CD8-positive, alpha-beta T cell (primary cell): ENCODE measurements at places on chromosomes 11 and 22.

- no peak for DNase-seq
Measured at GRCh38 chr11:135017296-135017695, 605.3 kb upstream of the B3GAT1 start.

- DNase-seq: no peak
Measured at GRCh38 chr11:284105-285020, 4.6 kb upstream of the PGGHG start.

DNA sequence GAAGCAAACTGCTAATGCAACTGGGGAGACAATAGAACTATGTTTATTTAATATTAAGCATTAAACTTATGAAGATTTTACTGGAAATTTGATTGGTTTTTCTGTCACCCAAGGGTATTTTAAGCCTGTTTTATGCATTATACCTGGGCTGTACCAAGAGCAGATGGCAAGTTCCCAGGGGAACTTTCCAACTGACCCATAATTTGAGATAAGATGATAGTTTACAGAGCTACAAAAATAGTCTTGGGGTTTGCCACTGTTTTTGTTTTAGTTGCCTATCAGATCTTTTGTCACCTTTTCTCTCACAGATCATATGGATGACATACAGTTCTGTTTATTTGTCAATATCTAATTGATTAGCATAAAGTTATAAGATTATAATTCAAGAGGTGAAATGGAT is 43.9 kb downstream of the PDE3B start:
- DNase-seq: no peak

DNA sequence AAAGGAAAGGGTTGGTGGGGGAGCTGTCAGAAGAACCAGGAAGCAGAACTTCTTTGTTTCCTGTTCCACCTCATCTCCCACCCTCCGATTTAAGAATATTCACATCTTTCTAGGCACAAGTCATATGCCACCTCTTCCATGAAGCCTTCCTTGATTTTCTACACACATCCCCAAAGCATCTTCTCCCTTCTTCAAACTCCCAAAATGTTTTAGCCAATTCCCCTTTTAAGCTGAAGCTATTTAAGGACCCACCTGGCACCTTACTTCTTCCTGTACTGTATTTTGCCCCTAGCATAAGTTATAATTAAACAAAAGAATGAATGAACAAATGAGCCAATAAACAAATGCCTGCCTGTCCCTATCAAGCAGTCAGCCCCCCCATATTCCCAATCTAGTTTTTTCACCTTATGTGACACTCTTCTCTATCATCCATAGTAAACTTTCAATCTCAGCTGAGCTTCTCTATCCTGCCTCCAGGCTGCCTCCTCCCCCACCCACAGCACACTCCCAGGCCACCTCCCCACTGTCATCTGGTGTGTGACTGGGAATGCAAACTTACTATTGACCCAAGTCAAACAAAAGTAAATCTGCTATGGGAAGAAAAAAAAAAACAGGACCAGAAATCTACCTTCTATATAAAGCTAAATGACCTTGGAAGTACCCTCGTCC is 3.9 kb downstream of the TNKS1BP1 start:
- no peak for DNase-seq

- no peak for DNase-seq
Measured at GRCh38 chr11:59833602-59834001, 11.7 kb downstream of the CBLIF start.

- peak; percentile 64 for DNase-seq
Measured at GRCh38 chr22:43186272-43187170, at the start of gene TTLL12. Gene TTLL12 (minus strand): TSS chr22:43187134. CDS start chr22:43187069, 65 bp downstream.

GRCh38 chr22:25061605-25062376 is 109.3 kb downstream of the KIAA1671 start:
- no peak for DNase-seq

DNA sequence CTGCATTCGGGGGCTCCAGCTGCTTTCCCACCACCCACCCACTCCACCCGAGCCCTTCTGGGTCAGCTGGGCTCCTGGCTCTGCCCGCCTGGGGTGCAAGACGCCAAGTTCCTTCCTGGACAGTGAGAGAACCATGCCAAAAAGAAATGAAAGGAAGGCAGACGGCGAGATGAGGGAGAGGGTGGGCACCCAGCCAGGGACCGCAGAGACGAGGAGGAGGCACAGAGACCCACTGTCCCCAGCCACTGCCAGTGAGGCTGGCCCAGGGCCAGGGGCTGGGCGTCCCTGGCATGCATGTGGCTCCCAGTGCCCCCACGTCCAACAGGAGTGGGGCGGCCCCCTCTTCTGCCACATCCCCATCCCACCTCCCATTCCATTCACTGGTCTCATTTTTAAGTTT is 10.8 kb upstream of the CD81 start:
- DNase-seq: no peak

DNA sequence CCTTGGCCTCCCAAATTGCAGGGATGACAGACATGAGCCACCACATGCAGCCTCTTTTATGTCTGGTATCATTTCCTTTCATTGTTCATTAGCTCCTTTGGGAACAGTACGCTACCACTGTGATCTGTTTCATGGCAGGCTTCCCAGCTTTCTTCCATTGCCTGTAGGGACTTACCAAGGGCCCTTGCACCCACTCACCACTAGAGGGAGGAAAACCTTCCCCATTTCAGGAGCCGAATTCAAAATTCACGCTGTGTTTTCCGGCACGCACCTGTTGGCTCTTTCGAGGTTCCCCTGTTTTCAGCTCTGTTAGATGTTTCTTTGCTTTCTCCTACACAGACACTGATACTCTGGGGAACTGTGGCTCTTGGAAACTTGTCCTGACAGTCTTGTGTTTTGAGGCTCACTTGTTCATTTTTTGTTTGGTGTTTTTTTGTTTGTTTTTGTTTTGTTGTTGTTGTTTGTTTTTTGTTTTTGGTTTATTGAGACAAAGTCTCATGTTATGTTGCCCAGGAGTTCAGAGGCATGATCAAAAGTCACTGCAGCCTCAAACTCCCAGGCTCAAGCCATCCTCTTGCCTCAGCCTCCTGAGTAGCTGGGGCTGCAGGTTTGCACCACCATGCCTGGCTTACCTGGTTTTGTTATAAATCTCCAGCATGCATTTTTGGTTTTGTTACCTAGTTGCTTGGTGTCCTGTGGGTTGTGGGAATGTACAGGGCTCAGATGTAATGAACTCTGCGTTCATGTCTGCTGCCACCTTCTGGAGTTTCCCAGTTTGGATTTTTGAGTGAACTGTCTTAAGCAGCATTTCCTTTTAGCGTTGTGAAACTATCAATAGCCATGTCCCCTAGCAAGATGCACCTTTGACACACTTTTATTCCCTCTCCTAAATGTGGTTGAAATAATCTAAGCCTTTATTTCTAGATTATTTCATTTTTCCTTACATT is 2.3 kb downstream of the KRTAP5-11 start:
- DNase-seq: no peak

- DNase-seq: no peak
Measured at GRCh38 chr11:19183646-19184045, 18.1 kb downstream of the CSRP3 start.

DNA sequence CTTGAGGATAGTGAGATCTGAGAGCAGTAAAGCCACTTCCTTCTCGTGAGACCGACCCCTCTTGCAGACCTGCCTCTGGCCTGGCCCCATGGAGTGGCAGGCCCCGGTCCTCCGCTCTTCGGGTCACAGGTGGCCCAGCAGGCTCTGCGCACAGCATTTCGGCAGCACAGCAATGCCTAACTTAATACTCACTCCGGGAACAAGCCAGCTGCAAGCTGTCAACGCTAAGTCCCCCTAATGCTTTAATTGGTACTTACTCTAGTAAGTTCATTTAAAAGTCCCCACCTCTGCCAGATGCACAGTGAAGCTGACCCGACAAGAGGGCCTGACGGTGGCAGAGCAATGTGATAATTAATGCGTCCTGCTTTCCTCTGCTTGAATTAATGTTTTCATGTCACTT is 349.3 kb upstream of the B3GAT1 start:
- no peak for DNase-seq

GRCh38 chr11:82862379-82862778 is 37.9 kb downstream of the PRCP start:
- no peak for DNase-seq

DNA sequence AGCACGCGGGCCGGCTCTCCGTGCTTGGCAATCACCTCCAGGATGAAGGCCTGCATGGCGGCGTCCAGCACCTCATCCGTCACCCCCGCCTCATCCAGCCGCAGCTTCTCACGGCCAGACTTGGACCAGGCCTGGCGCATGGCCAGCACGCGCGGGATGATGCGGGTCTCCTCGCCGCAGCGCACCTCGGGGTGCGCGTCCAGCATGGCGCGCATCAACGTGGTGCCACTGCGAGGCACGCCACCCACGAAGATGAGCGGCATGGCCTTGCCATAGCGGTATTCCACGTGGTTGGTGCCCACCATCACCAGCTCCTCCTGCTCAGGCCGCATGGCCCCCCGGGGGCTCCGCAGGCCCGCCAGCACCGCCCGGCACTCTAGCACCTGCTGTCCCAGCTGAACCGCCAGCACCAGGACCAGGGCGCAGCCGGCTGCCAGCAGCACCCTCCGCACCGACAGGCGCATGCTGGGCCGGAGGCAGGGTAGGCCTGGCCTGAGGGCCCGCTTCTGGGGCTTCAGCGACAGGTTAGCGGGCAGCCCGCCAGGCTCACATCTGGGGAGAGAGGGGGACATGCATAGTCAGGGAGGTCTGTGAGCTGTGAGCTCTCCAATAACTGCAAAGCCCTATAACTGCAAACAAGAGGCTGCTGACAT is 29.0 kb upstream of the TFIP11 start:
- DNase-seq: no peak

DNA sequence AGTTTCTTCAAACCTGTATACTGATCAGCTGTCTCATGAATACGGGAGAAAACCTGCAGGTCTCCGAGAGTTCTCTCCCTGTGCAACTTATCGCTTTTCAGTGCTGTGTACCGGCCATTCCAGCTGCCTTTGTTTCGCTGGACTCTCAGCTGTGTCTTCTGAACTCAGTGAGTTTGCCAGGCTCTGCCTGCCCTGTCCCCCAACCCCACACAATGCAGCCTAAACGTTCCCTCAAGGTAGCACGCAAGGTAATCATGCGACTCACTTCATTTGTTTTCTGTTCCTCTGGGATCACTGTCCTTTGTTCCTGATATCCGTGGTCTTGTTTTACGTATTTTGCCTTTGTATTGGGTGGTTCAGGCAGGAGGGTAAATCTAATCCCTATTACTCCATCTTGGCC is 13.5 kb downstream of the RBM7 start:
- DNase-seq: no peak

GRCh38 chr11:103727262-103727661 is 309.2 kb upstream of the DDI1 start:
- no peak for DNase-seq

DNA sequence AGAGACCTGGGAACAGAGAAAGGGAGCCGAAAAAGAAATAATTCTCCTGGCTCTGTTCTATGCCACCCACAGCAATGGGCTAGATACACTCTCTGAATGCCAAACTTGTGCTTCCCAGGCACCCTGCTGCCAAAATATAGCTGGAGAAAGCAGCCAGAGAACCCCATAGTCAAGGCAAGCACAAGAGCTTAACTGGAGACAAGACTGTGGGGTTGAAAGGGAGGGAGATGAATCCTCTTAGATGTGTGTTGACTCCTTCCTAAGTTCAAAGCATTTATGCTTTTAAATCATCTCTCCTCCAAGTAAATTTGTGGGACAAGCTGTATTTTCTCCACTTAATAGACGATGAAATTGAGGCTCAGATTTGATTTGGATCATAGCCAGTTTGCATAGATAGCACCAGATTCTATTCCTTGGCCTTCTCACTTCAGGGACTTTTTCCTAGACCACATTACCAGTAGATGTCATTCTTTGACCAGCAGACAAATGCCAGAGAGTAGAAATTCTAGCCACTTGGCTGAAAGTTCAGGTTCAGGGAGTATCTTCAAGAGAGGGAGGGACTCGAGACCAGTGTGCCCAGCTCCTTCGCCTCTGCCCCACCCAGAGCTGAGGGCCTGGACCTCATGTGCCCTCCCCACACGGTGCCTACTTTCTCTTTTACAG is 16.5 kb upstream of the ETS1 start:
- DNase-seq: no peak

DNA sequence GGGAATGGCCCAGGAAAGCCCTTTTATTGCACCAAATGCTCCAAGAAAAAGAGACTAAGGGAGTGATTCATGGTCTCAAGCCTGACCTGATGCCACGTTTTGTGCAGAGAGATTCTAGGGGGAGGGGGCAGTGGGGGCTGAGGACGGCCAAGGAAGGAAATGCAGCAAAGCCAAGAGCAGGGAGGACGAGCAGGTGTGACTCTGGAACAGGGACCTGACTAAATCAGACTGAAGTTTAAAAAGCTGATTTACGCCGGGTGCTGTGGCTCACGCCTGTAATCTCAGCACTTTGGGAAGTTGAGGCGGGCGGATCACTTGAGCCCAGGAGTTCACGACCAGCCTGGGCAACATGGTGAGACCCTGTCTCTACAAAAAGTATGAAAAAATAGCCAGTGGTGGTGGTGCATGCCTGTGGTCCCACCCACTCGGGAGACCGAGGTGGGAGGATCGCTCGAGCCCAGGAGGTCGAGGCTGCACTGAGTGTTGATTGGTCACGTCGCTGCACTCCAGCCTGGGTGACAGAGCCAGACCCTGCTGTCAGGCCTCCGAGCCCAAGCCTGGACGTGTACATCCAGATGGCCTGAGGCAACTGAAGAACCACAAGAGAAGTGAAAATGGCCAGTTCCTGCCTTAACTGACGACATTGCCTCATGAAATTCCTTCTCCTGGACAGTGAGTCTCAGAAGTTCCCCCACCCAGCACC is 10.8 kb upstream of the IFITM3 start:
- DNase-seq: no peak

GRCh38 chr11:16607675-16608644 is 130.5 kb upstream of the C11orf58 start:
- peak; percentile 6 for DNase-seq

- no peak for DNase-seq
Measured at GRCh38 chr22:46574993-46575910, 37.8 kb upstream of the CELSR1 start.

DNA sequence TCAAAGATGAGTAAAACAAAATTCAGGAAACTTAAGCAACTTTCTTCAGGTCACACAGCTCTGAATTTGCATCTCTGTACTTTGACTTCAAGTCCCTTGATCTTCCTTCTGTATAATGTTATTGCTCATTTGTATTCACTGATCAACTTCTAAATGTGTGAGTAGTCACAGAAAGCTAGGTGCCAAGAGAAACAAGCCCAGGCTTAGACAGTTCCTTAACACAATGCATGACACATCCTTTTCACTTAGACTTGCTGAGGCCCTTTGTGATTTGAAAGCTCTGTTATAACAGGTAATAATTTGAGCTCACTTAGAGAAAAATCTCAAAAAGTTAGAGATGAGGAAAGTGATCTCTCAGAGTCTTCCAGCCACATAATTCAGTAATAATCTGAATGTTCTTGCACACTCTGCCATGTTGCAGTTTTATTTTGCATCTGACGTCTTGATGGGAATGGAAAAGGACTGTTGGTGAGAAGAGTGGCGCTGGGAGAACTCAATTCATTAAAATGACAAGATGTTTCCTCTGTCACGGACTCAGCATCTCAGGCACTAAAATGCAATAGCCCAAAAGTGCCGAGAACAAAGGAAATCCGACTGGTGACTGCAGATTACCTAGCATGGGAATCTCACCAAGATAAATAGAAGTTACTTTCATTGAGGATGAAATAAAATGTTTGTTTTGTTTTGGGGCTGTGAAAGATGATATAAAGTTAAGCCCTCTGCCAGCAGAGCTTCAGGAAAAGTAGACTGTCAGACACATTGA is 665.3 kb downstream of the OPCML start:
- DNase-seq: no peak

- DNase-seq: no peak
Measured at GRCh38 chr22:31119026-31119717, 3.6 kb upstream of the INPP5J start.
